ENCODE measurements at places on chromosomes 5 and 9.

DNA sequence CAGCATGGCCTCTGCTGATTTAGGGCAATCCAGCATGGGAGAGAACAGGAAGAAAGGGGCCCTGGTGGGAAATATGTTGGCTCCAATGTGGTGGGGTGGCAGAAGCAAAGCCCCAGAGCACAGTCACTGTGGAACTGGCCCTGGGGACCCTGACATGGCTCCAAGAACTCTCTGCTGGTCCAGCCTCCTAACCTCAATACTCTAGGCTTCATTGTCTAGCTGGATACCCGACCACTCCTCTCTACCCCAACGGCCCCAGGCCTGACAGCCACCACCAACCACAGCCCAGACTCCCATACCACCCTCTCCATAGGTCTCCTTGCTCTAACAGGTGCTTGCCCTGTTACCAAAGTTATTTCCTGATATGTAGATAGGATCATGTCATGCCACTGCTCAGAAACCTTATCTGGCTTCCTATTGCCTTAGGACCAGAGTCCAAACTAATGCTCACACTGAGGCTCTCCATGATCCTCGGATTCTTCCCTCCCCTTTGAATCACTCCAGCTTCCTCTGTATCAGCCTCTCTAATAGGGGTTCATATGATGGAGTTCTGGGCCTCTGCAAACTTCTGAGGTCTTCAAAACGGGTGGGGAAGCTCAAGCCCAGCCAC, 12.9 kb downstream of the ACSL6 start:
- no peak for DNase-seq

DNA sequence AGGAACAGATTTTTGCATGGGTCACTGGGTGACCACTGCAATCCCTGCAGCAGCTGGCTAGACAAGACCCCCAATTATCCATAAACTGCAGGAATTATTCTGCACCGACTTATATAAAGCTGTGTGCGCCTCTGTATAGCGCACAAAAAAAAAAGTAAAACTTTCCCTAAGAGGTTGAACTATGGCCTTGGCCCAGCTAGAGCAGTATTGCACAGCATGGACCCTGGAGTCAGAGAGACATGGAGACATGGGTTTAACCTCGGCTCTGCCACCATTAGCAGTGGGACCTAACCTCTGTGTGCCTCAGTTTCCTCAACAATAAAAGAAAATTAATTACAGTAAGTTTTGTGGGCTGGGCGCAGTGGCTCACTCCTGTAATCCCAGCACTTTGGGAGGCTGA, 17.1 kb upstream of the GRPEL2 start:
- DNase-seq: no peak

- no peak for DNase-seq
These were observed 78.7 kb downstream of the XRCC4 start for GRCh38 chr5:83156001-83156400.

- no peak for DNase-seq
These were observed 860.1 kb downstream of the PTPRD start for GRCh38 chr9:9752722-9753121.

GRCh38 chr9:36728651-36729520, 156.2 kb downstream of the MELK start:
- peak; percentile 54 for DNase-seq

DNA sequence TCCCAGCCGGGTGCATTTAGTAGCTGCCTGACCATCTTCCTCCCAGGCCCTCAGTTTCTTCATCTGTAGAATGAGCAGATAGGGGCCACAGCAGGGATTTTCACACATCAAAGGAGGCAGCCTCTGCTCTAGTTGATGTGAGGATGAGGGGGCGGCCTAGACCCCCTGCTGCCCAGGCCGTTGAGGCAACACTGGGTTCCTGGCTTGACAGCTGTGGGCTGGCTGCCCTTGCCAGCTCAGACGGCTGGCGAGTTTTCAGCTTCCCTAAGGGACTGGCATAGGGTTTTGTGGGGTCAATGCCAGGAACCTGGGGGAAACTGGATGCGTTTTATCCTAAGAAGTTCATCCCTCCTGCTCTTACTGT, 49.6 kb downstream of the NDST1 start:
- DNase-seq: no peak

GRCh38 chr9:78463750-78464149, 166.8 kb downstream of the PSAT1 start:
- no peak for DNase-seq

DNA sequence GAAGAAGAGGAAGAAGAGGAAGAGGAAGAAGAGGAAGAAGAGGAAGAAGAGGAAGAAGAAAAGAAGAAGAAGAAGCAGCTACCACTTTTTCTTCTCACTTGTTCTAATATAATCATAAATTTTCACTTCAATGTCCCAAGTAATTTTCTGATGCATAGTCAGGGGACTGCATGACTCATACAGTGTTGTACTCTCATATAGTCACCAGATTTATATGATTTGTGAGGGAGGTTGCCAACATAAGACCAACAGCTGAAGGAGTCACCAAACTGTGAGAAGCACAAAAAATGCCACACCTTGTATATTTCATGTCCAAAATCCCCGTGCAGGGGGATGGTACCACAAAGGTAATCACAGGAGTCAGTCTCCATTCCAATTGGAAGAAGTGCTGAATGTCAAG, 32.7 kb upstream of the DMRTA1 start:
- DNase-seq: no peak

GRCh38 chr5:38725371-38725865, 120.4 kb upstream of the OSMR start:
- DNase-seq: no peak

DNA sequence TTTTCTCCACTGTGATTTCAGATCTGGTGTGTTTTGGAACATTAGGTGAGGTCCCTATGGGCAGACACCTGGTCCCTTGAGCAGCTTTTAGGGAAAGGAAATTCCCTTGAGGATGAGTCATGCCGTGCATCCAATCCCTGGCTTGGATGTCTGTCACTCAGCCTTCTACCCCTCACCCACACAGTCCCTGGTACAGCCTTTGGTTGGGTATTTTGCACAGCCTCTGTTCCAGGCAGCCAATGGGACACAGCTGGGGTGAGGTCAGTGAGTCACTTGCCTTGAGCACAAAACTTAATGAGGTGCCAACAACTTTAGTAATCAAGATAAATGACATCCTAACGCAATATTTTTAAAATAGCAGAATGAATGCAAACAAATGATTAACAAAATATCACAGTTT, 22.7 kb upstream of the SVEP1 start:
- no peak for DNase-seq

DNA sequence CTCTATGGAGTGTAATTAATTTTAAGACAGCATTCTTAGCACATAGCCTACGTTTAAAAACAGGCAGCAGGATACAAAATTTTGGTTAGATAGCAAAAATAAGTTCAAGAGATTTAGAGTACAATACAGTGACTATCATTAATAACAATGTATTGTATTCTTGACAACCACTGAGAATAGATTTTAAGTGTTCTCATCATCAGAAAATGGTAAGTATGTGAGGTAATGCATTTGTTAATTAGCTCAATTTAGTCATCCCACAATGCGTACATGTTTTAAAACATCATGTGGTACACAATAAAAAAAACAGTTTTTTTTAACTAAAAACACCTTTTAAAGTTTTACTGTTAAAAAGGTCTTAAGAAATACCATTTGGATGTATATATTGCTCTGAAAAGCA, 94.2 kb downstream of the MUSK start:
- no peak for DNase-seq

DNA sequence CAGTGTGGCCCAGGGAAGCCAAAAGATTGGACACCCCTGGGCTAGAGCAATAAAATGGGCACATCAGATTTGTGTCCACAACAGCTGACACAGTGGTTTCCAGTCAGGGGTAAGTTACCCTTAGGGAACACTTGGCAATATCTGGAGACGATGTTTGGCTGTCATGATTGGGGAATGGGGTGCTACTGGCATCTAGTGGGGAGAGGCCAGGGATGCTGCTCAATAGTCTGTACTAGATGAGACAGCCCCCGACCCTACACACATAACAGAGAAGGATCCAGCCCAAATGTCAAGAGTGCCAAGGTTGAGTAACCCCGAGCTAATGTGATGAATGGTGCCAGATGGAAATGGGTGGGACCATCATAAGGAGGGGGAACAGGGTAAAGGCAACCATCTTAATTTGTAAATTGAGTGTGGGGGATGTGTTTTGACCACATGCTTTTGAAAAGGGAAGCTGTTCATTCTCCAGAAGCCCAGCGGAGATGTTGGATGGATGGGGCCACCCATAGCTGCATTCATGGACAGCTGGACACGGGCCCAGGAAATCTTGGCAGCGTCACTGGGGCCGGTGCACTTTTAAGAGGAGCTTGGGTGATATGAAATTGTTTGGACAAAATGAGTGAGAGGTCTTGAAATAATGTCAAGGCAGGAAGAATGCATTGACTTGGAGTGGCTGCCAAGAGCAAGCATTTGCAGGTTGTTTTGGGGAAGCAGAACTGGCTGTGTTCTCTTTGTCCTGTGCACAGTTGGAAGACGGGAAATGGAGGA, 33.4 kb downstream of the SYK start:
- no peak for DNase-seq

GRCh38 chr9:129235931-129236331, 57.9 kb upstream of the IER5L start:
- DNase-seq: peak; percentile 56

- no peak for DNase-seq
These were observed 101.4 kb upstream of the SMARCA2 start for GRCh38 chr9:1913631-1914330.

GRCh38 chr5:125085797-125086505, 339.5 kb upstream of the ZNF608 start:
- DNase-seq: no peak

- no peak for DNase-seq
These were observed 16.0 kb upstream of the ZCCHC7 start for GRCh38 chr9:37104183-37104889.

DNA sequence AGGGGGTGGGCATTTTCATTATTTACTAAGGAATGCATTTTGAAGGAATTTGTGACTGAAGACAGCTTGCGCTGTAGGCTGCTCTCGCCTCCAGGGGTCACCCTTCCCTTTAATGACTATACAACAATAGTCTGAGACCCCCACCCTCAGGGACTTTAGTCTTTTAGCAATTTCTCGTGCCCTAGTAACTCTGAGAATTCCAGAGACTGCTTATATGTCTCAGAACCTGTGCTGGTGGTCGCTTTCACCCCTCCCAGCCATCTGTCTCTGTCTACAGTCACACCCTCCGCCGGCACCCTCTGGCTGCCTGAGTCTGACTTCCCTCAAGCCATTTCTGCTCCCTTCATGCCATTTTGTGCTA, 671.4 kb downstream of the NR2F1-AS1 start:
- no peak for DNase-seq

DNA sequence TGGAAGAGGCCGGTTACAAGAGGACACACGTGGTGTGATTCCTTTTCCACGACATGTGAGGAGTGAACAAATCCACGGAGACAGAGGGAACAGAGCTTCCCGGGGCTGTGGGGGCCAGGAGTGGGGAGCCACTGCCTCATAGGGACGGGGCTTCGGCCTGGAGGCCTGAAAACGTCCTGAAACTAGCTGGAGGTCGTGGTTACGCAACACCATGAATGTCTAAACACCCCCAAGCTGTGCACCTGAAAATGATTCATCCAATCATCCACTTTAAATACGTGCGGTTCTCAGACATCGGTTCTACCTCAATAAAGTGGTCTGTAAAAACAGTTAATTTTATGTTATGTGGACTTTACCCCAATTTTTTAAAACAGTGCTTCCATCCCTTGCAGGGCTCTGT, 65.3 kb upstream of the PPP1R26 start:
- DNase-seq: no peak

- no peak for DNase-seq
These were observed 34.8 kb downstream of the ZNF131 start for GRCh38 chr5:43155394-43156096.

DNA sequence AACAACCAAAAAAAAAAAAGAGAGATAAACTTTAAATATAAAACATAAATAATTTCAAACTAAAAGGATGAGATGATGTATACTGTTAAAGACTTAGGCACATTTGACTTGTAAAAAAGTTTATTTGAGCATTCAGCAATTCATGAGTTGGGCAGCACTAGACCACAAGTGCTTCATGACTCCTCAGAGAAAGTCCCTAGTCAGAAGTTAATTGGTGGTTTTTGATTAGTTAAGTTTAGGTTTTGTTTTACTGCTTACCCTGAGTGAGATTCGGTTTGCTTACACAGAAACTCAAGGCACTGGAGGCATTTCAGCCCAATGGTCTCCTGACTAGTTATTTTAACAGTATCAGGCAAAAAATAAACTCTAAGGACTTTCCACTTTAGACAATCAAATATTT, 129.2 kb downstream of the MARCHF11 start:
- DNase-seq: no peak

- no peak for DNase-seq
These were observed 68.2 kb upstream of the SLIT3 start for GRCh38 chr5:169369130-169369529.
